NCI-H2029 treated with DMSO at 0.1 percent for 48 hours (cell line): ENCODE measurements at places on chromosomes 3 and 15.

GRCh38 chr15:88187195-88187594 lies 69.3 kb downstream of the NTRK3 start:
- no peak for DNase-seq

DNA sequence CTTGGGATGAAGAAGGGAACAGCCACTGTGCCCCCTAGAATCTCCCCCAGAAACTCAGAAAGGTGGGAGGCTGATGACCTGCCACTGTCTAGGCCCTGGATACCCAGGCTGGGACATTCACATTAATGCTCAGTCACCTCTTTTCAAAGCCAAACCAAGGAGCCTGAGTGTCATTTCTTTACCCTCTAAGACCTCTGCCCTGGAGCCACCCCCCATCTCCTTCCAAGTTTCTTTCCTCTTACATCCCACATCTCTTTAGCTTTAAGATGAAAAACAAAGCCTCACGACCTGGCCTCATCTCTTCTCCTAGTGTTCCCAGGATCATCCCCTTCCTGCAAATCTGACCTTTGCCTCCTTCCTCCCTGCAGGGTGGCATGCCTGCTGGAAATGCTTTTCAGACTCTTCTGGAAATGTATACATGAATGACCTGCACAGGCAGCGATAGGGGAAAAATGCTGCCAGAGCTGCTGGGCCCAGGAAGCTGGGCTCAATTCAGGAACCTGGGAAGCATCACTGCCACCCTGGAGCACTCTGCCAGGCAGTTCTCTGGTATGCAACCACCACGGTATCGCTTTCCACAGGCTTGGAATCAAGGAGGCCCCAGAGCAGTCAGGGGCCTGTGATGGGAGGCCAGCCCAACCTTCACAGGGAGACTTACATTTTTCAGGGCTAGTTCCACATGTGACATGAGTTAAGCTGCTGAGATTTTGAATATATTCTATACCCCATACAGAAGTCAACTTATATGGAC lies 67.6 kb downstream of the DAPK2 start:
- no peak for DNase-seq

GRCh38 chr3:31137718-31138465 lies 243.4 kb upstream of the GADL1 start:
- no peak for DNase-seq

GRCh38 chr15:64426845-64427465 lies 33.4 kb upstream of the ZNF609 start:
- DNase-seq, result no peak

DNA sequence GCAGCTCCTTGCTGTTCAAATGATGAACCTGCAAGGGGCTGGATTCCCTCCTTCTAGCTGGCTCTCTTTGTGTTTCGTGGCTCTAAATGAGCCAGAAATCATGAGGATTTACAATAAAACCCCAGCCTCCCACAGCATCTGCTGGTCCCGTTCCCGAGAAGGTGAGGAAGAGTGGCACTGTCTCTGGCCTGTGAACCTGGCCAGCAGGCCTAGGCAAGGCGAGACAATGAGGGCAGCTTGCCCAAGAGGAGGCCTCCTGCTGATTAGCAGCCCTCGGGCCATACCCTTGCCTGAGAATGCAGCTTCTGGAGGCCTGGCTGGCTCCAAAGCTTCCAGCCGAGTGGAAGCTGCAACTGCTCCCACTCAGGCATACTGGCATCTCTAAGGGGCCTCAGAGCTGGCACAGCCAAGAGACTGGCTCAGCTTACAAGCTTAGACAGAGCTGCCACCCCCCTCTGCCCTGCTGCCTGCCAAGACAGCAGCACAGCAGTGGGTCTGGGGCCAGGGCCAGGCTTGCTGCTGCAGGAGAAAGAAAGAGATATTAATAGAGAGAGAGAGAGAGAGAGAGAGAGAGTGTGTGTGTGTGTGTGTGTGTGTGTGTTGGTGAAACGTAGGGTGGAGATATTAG lies 76.5 kb downstream of the HMG20A start:
- DNase-seq, result no peak

DNA sequence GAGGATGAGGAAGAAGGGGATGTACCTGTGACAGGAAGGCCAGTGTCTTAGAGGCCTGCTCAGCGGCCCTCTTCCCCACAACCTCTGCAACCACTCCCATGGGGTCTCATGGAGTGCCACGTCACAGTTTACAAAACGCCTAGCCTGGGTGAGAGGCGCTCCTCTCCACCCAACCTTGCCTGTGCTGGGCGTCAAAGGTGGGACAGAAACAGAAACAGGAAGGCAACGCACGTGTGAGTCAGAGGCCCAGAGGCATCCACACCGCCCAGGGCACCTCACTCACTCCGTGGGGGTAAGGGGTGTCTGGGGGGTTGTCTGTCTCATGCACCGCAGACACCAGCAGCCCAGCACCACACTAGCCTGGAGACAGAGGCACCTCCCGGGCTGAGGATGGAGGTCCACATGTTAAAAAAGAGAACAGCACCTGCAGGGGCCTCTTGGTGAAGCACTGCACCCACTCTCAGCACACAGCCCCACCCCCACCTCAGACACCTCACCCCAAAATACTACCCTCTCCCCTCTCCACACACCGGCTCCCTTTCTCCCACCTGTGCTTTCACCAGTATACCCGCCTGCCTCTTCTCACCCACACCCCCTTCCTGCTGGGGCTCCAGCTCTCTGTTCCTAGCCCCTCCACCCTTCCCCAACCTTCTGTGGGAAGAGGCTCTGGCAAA lies 4.7 kb upstream of the CALML4 start:
- no peak for DNase-seq

GRCh38 chr3:24485511-24485910 lies 9.1 kb downstream of the THRB start:
- DNase-seq, result no peak

DNA sequence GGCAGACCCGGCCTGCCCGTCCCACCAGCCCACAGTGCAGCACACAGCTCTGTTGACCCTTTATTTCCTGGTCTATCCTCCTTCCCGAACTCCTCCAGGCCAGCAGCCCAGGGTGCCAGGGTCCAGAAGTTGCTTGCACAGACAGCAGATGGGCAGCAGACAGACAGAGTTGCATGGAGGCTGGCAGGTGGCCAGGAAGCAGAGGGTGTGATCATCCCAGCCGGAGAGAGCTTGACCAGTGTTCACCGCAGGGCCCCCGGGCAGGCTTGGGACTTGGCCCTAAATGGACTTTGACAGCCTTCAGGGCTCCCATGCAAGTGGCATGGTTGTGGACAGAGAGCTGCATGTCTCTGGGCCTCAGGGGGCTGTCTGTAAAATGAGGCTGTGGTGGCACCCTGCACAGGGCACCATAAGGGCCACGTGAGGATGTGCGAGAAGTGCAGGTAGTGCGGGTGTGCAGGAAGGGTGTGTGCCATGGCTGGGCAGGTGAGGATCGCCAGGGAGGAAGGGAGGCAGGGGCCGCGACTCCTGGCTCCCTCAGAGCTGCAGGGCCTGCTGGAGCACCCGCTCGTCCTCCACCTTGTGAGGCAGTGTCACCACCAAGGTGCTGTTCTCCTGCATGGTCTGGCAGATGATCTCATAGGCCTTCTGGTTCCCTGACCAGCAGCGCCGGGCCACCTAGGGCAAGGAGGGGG lies 6.3 kb upstream of the ZXDC start:
- DNase-seq, result no peak
